ENCODE measurements at places on chromosomes 13 and 19. TPM values are rescaled to one million over a fixed set of nuclear protein-coding genes. Genes with fewer than 3 reads are reported as not detected.

PIH1D1 gene
- 42.5 TPM for polyA plus RNA-seq

HCN2 gene
- polyA plus RNA-seq, result 0.49 TPM

KIR2DL3 gene
- not detected for polyA plus RNA-seq

CD79A gene
- 0.07 TPM for polyA plus RNA-seq

IL4I1 gene
- polyA plus RNA-seq, result 0.21 TPM

PLK5 gene
- polyA plus RNA-seq, result not detected

Measured in fibroblast of lung (primary cell).